ENCODE measurements at places on chromosomes 6 and 20. TPM values are rescaled to one million over a fixed set of nuclear protein-coding genes. Genes with fewer than 3 reads are reported as not detected.

The LHFPL5 gene
- not detected for total RNA-seq

The SLC24A3 gene
- total RNA-seq: 0.16 TPM

The SYCP2 gene
- 0.49 TPM for total RNA-seq

The ID4 gene
- total RNA-seq: 0.19 TPM

The TFAP2A gene
- total RNA-seq: not detected

The CCR6 gene
- total RNA-seq: not detected

The CDH22 gene
- total RNA-seq: 0.57 TPM

The NHSL1 gene
- 63.3 TPM for total RNA-seq

The HEBP2 gene
- total RNA-seq: 33.2 TPM

The SLC22A3 gene
- total RNA-seq: not detected

The MOCS3 gene
- total RNA-seq: 6.8 TPM

The GINS1 gene
- total RNA-seq: 14.9 TPM

The DPPA5 gene
- total RNA-seq: not detected

The EYA4 gene
- not detected for total RNA-seq

The IL22RA2 gene
- total RNA-seq: not detected

The PLEKHG1 gene
- total RNA-seq: 50.9 TPM

The VSX1 gene
- not detected for total RNA-seq

The APCDD1L gene
- 0.13 TPM for total RNA-seq

The ERVFRD-1 gene
- 0.16 TPM for total RNA-seq

The TCP11 gene
- not detected for total RNA-seq

The GMNN gene
- 30.1 TPM for total RNA-seq

The POLH gene
- total RNA-seq: 26.6 TPM

The PTGIS gene
- 0.49 TPM for total RNA-seq

The POLR1C gene
- total RNA-seq: 24.6 TPM

The PEX6 gene
- total RNA-seq: 25.6 TPM

The STX11 gene
- 16.4 TPM for total RNA-seq

Measured in bladder microvascular endothelial cell (primary cell).